ENCODE measurements at places on chromosomes 11 and 22. TPM values are rescaled to one million over a fixed set of nuclear protein-coding genes. Genes with fewer than 3 reads are reported as not detected.

The JAML gene
- not detected for total RNA-seq

The GAL3ST1 gene
- total RNA-seq: 6.6 TPM

The TBX10 gene
- not detected for total RNA-seq

The ADM2 gene
- total RNA-seq: 0.50 TPM

The KRTAP5-10 gene
- not detected for total RNA-seq

The CD248 gene
- total RNA-seq: not detected

The ASRGL1 gene
- total RNA-seq: 10.1 TPM

The CDC42EP2 gene
- total RNA-seq: 13.8 TPM

The ACTN3 gene
- total RNA-seq: 0.01 TPM

The TMPRSS4 gene
- not detected for total RNA-seq

The MIOX gene
- not detected for total RNA-seq

The TRIM51 gene
- not detected for total RNA-seq

The RIMBP3B gene
- 0.71 TPM for total RNA-seq

The FGF19 gene
- total RNA-seq: 0.03 TPM

The CCDC81 gene
- 0.17 TPM for total RNA-seq

The OLFML1 gene
- total RNA-seq: not detected

The COMT gene
- total RNA-seq: 155 TPM

The TSGA10IP gene
- total RNA-seq: not detected

The CARNS1 gene
- total RNA-seq: 0.12 TPM

The SMIM35 gene
- total RNA-seq: not detected

The VPREB1 gene
- total RNA-seq: not detected

The RFPL3 gene
- total RNA-seq: not detected

The DSCAML1 gene
- 0.16 TPM for total RNA-seq

The FERMT3 gene
- 1.6 TPM for total RNA-seq

The NLRP14 gene
- not detected for total RNA-seq

The SCUBE2 gene
- 0.57 TPM for total RNA-seq

The CYB561A3 gene
- total RNA-seq: 43.9 TPM

The ARHGAP20 gene
- not detected for total RNA-seq

The E2F8 gene
- total RNA-seq: 6.9 TPM

The OR5D14 gene
- total RNA-seq: not detected

The KCNQ1 gene
- 0.24 TPM for total RNA-seq

The MMP7 gene
- 23.0 TPM for total RNA-seq

The TMEM191B gene
- total RNA-seq: 0.26 TPM

The SLC35E4 gene
- total RNA-seq: 6.4 TPM

The ABCG4 gene
- total RNA-seq: 0.87 TPM

The TST gene
- 38.2 TPM for total RNA-seq

The DDI1 gene
- not detected for total RNA-seq

The BRSK2 gene
- 7.7 TPM for total RNA-seq

The CNGA4 gene
- total RNA-seq: 0.18 TPM

The FAM180B gene
- total RNA-seq: not detected

The NPTXR gene
- total RNA-seq: 12.2 TPM

The SLC5A1 gene
- total RNA-seq: not detected

The MIAT gene
- total RNA-seq: 0.35 TPM

Data from A549 treated with CpdA at 1 μM for 4 hours (cell line).